Osteocyte (in vitro differentiated cells): ENCODE measurements at places on chromosomes 13 and 19. TPM values are rescaled to one million over a fixed set of nuclear protein-coding genes. Genes with fewer than 3 reads are reported as not detected.

The RNF126 gene
- 37.3 and 40.8 TPM in 2 replicates for total RNA-seq

DNA sequence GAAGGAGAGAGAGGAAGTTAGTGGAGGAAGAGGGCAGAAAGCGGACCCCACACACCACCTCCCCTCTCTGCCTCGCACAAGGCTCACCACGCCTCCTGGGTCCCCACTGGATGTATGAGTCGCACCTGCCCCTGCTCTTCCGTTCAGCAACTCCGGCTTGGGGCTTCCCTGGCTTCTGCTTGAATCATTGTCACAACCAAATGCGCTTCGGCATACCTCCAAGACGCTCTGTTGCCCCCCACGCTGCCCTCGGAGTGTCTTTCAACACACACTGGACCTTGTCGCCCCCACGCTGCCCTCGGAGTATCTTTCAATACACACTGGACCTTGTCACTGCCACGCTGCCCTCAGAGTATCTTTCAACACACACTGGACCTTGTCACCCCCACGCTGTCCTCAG is 247.2 kb downstream of the TEX29 start:
- H3K36me3 ChIP-seq, result no peaks in the 10 kb centered on the region
- no peaks in the 10 kb centered on the region for H3K4me1 ChIP-seq
- no peaks in the 10 kb centered on the region for H3K27me3 ChIP-seq

DNA sequence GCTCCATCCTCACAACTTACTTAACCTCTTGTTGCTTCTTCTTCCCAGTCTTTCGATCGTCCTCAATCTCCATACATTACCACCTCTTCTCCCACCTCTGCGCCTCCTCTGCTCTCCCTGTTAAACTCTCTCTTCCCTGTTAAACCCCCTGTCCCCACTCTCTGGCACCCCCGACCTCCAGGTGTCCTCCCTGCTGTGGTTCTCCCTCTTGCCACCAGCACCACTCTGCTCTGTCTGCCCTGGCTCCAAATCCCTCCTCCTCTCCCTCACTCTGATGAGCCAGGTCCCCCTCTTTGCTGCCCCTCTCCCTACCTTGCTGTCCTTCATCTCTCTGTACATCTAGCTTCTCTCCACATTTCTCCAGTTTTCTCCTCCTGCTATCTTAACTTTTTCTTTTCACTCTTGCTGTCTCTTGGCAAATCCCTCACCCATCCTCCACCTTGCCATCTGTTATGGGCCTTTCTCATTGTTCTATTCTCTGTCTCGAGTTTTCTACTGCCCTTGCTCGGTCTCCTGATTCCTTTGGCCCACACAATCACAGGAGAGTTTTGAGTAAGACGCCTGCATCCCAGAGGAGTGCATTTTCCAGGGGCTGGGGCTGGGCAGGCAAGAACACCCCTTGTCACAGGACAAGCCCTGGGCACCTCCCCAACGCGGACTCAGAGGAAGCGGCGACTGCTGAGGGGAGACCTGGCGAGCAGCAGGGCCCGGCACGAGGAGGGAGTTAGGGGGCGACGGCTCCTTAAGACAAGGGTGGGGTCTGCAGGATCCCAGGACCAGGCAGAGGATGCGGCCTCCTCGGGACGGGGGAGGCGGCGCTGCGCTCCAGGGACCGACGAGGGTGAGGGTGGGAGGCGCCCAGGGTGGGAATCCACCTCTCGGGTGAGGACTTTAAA is 21.4 kb upstream of the ERVV-1 start:
- peaks cover 18% of the 10 kb centered on the region for H3K36me3 ChIP-seq
- H3K4me3 ChIP-seq, result peak overlapping the region; percentile 82
- no peaks in the 10 kb centered on the region for H3K27me3 ChIP-seq
- H3K27ac ChIP-seq, result peak overlapping the region; percentile 73
- H3K4me1 ChIP-seq, result peaks cover 31% of the 10 kb centered on the region

DNA sequence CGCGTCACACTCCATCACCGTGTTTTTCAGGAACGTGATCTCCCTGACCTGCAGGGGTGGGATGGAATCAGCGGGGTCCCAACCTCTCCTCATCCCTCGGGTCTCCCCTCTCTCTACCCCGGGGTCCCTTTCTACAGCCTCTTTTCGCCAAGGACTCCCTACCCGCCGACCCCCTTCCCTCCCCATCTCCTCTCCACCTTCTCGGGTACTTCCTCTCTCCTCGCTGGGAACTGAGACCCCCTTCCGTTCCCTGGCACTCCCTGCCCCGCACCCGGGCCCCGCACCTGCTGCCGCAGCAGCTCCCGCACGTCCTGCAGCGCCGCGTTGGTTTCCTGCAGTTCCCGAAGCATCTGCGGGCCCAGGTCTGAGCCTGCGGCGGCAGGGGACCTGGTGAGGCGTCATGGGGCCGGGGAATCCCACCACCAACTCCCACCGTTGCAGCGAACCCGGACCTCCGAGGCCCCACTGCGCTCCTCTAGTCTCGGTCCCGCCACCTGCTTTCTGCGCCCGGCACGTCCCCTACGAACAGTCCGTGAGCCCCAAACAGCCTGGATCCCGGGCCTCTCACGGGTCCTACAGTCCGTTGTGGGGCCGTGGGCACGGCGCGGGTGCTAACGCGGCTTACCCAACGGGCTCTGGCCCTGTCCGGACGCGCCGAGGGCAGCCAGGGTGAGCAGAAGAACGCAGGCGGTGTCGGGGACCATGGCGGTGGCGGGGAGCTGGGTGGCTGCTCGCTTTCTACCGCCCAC is at the start of gene COMP:
COMP (minus strand) TSS at position 740 of the 749 bp plus-strand sequence; CDS start at position 704, 36 bp downstream.
- H3K27me3 ChIP-seq, result peaks cover 64% of the 10 kb centered on the region
- H3K27ac ChIP-seq, result no peak within 1 kb of the TSS
- H3K36me3 ChIP-seq, result no peaks in the 10 kb centered on the region
- peaks cover 14% of the 10 kb centered on the region for H3K4me1 ChIP-seq

DNA sequence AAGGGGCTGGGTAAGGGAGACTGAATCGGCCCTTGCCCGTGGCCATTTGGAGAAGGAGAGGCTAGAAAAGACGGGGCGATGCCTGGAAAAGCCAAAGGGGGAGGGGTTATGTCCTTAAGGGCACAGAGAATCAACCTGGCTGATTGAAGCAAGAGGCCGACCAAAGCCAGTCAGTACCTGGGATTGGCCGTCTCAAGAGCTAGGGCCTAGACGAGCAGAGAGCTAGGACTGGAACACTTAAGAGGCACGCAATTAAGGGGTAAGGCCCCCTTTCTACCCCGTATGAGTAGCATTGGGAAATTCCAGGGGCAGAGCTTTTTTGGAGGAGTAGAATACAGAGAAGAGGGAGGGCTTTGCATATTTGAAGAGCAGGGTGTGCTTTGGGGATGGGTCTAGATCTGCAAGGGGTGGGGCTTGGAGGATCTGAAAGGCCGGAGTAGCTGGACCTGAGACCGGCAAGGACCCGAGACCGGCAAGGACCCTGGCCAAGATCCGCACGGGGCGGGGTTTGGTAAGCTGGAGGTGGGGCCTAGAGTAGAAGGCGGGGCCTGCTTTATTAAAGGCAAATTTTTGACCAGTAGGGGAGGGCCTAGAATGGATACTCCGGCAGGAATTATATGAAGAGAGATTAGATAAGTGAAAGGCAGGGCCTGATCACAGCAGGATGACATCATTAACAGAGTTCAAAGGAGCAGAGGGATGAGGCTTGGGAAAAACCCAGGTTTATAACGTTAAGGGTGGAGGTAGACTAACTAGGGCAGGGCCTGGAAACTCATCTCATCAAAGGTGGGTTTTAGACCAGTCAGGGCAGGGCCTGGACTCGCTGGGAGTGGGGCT is 10.7 kb upstream of the CACNG6 start:
- no peak for DNase-seq
- no peaks in the 10 kb centered on the region for H3K36me3 ChIP-seq
- no peak overlapping the region for H3K4me3 ChIP-seq
- peaks cover 17% of the 10 kb centered on the region for H3K4me1 ChIP-seq
- H3K27ac ChIP-seq, result no peak overlapping the region

The ZNF763 gene
- 2.1 and 4.3 TPM in 2 replicates for total RNA-seq

The DAND5 gene
- not detected in 2 replicates for total RNA-seq

DNA sequence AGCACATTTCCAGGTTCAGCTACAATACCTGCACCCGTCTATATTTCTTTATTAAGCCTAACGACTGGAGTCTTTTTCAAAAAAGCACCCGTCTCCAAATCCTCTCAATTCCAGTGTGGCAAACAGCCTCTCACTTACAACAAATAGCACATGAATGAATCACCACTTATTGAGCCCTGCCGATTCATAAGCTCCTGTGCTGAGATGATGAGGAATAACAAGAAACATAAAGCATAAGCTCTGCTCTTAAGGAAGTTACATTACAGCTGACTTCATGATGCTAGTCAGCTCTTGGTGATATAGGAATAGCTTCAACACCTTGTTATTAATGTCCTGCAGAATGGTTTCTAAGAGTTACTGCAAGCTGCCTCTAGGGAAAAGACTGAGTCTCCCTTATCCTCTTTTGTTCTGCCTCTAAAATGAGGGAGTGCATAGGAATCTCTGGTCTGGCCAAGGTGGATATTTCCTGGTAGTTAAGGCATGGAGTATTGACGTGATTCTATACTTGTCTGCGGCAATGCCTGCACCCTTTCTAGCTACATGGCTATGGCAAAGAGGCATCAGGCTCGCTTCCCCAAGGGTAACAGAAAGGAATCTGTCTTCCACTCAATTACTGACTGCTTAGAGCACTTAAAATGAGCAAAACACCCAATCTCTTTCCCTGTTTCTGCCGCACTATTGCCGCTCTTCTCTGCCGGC is 195.7 kb downstream of the KLF12 start:
- peak overlapping the region; percentile 42 for H3K27ac ChIP-seq
- H3K27me3 ChIP-seq, result no peaks in the 10 kb centered on the region
- H3K36me3 ChIP-seq, result peaks cover 31% of the 10 kb centered on the region
- DNase-seq, result no peak

GRCh38 chr19:40348961-40349507 is 539 bp downstream of the PLD3 start:
- no peaks in the 10 kb centered on the region for H3K36me3 ChIP-seq
- H3K4me1 ChIP-seq, result peaks cover 19% of the 10 kb centered on the region
- DNase-seq, result no peak
- H3K4me3 ChIP-seq, result peak overlapping the region; percentile 84

- peaks cover 16% of the 10 kb centered on the region for H3K4me1 ChIP-seq
- no peaks in the 10 kb centered on the region for H3K27me3 ChIP-seq
- no peak for DNase-seq
- no peak overlapping the region for H3K27ac ChIP-seq
Observed at GRCh38 chr13:59461411-59461810, 702.3 kb downstream of the DIAPH3 start.

DNA sequence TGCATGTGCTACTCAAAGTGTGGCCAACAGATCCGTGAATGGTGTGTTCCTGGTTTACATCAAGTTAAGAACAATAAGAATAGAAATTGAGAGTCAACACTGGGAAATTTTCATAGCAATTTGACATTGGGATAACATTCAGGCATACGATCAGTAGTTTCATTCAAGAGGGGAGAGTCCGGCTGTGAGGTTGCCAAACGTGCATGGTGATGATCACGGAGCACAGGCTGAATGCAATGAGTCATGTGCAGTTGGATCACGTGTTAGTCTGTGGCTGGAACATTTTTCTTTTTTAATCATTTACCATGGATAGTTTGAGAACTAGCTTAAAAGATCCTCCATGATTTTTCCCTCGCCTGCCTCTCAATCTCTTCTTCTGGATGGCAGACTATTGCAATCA is 2.5 kb upstream of the DCT start:
- no peaks in the 10 kb centered on the region for H3K36me3 ChIP-seq
- no peak for DNase-seq
- H3K27me3 ChIP-seq, result peaks cover 42% of the 10 kb centered on the region

DNA sequence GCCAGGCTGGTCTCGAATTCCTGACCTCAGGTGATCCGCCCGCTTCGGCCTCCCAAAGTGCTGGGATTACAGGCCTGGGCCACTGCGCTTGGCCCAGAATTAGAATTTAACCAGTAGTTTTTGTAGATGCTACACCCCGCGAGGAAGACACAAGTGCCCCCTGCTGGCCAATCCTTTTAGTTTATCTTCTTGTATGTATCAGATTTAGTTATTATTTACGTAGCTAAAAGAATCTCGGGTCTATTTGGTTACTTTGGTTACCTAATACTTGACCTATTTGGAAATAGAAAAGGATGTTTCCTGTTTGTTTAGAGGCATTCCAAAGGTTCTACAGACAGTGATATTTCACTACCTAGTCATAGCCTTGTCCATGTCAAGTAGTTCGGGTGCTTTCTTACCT is 22.0 kb downstream of the MUC16 start:
- H3K4me1 ChIP-seq, result no peaks in the 10 kb centered on the region
- no peak overlapping the region for H3K4me3 ChIP-seq
- DNase-seq, result no peak
- no peak overlapping the region for H3K27ac ChIP-seq
- H3K36me3 ChIP-seq, result no peaks in the 10 kb centered on the region
